ENCODE measurements at places on chromosomes 2 and 18.

- DNase-seq, result no peak
These were observed 23.0 kb downstream of the SMYD1 start for GRCh38 chr2:88090446-88091283.

- DNase-seq, result no peak
These were observed 98.1 kb downstream of the ZEB2 start for GRCh38 chr2:144421606-144422510.

- DNase-seq, result no peak
These were observed 70.6 kb downstream of the CAPN13 start for GRCh38 chr2:30736461-30737325.

DNA sequence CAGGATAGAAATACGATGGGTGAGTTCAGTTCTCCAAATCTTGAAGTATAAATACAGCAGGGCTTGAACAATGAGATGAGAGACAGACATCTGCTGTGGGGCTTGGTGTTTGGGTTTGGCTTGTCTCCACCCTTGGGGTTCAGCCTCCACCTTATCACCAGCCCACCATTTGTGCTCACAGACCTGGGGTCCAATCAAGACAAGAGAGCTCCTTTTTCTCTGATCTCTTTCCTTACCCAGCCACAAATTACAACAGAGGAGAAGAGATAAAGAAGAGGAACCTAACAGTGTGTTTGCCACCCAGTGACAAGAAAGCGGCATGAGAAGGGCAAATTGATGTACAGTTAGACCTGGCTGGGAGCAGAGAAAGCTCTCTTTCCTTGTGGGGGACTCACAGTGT, 204.5 kb upstream of the CXCR4 start:
- DNase-seq, result no peak

DNA sequence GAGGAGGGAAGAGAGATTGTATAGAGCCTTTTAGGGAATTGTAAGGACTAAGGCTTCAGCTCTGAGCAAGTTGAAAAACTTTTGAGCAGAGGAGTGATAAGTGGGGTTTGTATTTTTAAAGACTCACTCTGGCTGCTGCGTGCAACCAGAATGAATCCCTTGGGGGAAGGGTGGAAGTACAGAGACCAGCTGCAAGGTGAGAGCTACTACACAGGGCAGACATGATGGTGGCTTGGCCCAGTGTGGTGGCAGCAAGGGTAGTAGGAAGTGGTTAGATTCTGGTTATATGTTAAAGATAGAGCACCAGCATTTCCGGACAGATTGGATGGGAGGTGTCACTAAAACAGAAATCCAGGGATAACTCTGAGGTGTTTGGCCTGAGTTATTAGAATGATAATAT, 10.1 kb upstream of the SESTD1 start:
- no peak for DNase-seq

- no peak for DNase-seq
These were observed 58.9 kb downstream of the ADNP2 start for GRCh38 chr18:80167931-80168330.

- peak; percentile 30 for DNase-seq
These were observed 53.4 kb upstream of the SCN1A start for GRCh38 chr2:166180951-166181812.

- DNase-seq, result no peak
These were observed 24.2 kb downstream of the TNS1 start for GRCh38 chr2:217978536-217979150.

GRCh38 chr2:152518641-152519580, 183.9 kb downstream of the FMNL2 start:
- no peak for DNase-seq

DNA sequence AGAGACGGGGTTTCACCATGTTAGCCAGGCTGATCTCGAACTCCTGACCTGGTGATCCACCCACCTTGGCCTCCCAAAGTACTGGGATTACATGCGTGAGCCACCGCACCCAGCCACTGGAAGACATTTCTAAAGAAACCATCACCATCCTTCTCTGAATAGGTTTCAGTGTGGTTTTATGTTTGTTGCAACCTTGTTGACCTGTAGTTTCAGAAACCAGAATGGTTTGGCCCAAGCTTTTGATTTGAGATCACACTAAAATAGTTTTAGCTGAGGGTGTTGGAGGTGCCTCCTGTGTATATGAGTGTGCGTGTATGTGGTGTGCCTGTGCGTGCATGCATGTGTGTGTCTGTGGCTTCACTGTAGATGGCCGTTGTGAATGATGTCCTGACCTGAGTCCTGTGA, 26.2 kb downstream of the INPP4A start:
- no peak for DNase-seq

GRCh38 chr2:43127208-43127940, 99.0 kb downstream of the ZFP36L2 start:
- no peak for DNase-seq

DNA sequence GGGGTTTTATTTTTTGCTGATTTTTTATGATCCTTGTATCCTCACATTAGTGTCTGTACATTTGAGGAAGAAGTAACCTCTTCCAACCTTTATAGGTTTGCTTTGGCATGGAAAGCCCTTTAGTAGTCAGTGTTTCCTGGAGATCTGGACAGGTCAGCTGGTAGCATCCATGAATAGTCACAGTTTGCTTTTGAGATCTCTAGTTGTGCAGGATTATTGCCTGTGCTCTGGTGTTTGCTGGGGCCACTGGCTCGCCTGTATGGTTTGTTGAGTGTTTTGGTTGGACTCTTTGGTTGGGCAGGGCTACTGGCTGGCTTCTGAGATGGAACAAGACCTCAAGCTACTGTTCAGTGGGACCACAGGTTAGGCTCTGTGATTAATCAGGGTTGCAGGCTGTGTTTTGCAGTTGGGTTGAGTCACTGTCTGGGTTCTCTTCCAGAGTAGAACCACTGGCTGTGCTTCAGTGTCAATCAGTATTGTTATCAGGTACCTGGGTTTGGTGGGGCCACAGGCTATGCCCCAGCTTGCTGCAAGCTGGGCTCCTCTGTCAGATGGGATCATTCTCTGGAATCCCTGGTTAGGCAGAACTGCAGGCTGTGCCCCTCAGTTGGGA, 20.0 kb downstream of the SP140L start:
- DNase-seq, result no peak
